ENCODE measurements at places on chromosomes 2 and 18. TPM values are rescaled to one million over a fixed set of nuclear protein-coding genes. Genes with fewer than 3 reads are reported as not detected.

GRCh38 chr2:70214953-70215549 lies 24.2 kb upstream of the C2orf42 start:
- peaks cover 22% of the 10 kb centered on the region for H3K4me1 ChIP-seq
- H3K36me3 ChIP-seq = peaks cover 36% of the 10 kb centered on the region
- H3K27ac ChIP-seq = no peak overlapping the region

DNA sequence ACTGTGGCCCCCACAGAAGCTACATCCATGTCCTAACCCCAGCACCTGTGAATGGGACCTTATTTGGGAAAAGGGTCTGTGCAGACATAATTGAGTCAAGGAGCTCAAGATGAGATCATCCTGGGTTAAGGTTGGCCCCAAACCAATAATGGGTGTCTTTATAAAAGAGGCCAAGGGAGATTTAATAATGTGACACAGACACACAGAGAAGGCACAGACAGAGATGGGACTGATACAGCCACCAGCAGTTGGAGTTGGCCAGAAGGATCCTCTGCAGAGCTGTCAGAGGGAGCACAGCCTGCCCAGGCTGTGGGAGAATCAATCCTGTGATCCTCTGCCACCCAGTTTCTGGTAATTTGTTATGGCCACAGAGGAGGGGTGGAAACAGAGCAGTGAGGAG lies 26.0 kb downstream of the SNORC start:
- no peaks in the 10 kb centered on the region for H3K36me3 ChIP-seq
- H3K4me3 ChIP-seq = no peak overlapping the region
- H3K27ac ChIP-seq = peak overlapping the region; percentile 24
- no peak for DNase-seq

The TXNDC2 gene
- total RNA-seq = 0.26 TPM

The SERPINB10 gene
- not detected for total RNA-seq

The HK2 gene
- total RNA-seq = 94.5 TPM

DNA sequence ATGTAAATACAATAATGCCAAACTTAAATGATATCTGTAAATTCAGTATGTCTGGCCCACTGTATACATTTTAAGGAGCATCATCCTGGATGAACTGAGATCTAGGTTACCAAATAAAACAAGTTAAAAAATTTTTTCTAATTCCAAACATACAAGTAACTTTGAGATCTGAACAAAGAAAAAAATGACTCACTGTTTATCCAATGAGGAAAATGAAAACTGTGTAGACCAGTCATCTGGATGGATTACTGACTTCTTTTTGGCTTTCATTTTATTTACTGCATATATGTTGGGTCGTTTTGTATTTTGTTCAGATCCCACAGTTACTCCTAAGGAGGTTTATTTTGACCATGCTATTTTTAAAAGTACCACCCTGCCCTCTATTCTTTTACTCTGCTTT lies 189.8 kb downstream of the RBM43 start:
- no peaks in the 10 kb centered on the region for H3K36me3 ChIP-seq
- H3K27me3 ChIP-seq = peaks cover 6% of the 10 kb centered on the region
- H3K4me1 ChIP-seq = no peaks in the 10 kb centered on the region
- no peak overlapping the region for H3K27ac ChIP-seq
- DNase-seq = no peak
- no peak overlapping the region for H3K4me3 ChIP-seq

The RBMS1 gene
- 35.4 TPM for total RNA-seq

The FKBP1B gene
- 0.47 TPM for total RNA-seq

DNA sequence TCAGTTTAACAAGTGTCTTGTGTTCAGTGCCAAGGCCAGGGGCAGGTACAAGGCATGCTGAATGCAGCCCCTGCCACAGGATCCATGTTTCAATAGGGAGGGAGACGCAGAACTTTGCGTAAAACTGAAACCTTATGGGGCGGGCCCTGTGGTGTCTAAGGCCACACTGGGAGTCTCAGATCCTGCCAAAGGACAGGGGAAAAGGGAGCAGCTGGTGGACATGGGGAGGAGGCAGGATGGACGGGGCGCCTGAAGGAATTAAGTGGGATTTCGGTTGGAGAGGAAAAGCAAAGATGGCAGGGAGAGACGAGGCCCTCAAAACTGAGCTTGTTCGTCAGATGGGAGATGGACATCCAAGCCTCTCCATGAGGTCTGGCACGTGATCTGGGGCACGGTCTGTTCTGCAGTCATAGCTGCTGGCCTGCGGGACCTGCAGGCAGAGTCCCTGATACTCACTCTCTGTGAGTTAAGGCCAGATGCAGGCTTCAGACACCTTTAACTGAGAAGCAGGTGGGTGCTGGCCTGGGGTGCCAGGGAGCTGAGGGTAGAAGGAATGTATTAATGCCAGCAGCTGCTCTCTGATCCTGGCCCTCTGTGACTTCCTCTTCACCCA lies 48.8 kb downstream of the TCF7L1 start:
- peaks cover 11% of the 10 kb centered on the region for H3K4me1 ChIP-seq
- H3K36me3 ChIP-seq = no peaks in the 10 kb centered on the region
- no peak for DNase-seq
- no peak overlapping the region for H3K4me3 ChIP-seq
- H3K27me3 ChIP-seq = peaks cover 10% of the 10 kb centered on the region
- no peak overlapping the region for H3K27ac ChIP-seq

The CHRND gene
- not detected for total RNA-seq

GRCh38 chr2:127177617-127178263 lies 42.4 kb downstream of the CYP27C1 start:
- no peaks in the 10 kb centered on the region for H3K4me1 ChIP-seq
- no peak for DNase-seq
- H3K4me3 ChIP-seq = no peak overlapping the region
- peaks cover 2% of the 10 kb centered on the region for H3K27me3 ChIP-seq
- no peak overlapping the region for H3K27ac ChIP-seq

- H3K27me3 ChIP-seq = no peaks in the 10 kb centered on the region
- no peaks in the 10 kb centered on the region for H3K36me3 ChIP-seq
- DNase-seq = no peak
- H3K27ac ChIP-seq = no peak overlapping the region
- H3K4me3 ChIP-seq = no peak overlapping the region
- no peaks in the 10 kb centered on the region for H3K4me1 ChIP-seq
Measured at GRCh38 chr2:23595601-23596251, 210.7 kb downstream of the KLHL29 start.

GRCh38 chr2:105406221-105406620 lies 7.4 kb upstream of the FHL2 start:
- H3K27me3 ChIP-seq = peaks cover 22% of the 10 kb centered on the region
- no peak for DNase-seq
- no peak overlapping the region for H3K27ac ChIP-seq
- H3K36me3 ChIP-seq = no peaks in the 10 kb centered on the region

DNA sequence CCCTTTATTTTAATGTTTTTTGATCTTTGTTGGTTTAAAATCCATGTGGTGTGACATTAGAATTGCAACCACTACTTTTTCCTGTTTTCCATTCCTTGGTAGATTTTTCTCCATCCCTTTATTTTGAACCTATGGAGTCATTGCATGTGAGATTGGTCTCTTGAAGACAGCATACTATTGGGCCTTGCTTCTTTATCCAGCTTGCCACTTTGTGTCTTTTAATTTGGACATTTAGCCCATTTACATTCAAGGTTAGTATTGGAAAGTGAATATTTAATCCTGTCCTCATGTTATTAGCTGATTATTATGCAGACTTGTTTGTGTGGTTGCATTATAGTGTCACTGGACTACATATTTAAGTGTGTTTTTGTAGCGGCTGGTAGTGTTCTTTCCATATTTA lies 782.9 kb downstream of the SLC4A3 start:
- DNase-seq = no peak
- no peak overlapping the region for H3K27ac ChIP-seq
- H3K36me3 ChIP-seq = no peaks in the 10 kb centered on the region
- H3K4me3 ChIP-seq = no peak overlapping the region
- H3K4me1 ChIP-seq = no peaks in the 10 kb centered on the region

The BCL2L11 gene
- 347 TPM for total RNA-seq

DNA sequence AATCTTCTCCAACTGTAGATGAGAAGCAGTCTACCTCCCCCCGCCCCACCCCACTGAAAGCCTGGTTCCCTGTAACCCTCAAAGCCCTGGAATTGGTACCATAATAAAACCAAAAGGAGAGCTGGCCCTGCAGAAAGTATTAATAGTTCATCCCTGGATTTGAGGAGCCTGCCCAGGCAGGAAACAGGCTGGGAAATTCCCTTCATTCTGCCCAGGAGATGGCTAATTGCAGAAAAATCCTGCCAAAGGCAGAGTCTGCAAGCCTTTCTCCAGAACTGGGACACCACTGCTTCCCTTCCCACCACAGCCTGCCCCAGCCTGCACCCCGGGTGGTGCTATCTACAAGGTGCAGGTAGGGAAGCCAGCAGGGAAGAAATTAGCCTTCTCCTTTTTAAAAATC lies 16.3 kb downstream of the GKN2 start:
- H3K27ac ChIP-seq = no peak overlapping the region
- no peaks in the 10 kb centered on the region for H3K4me1 ChIP-seq
- DNase-seq = no peak
- peaks cover 29% of the 10 kb centered on the region for H3K27me3 ChIP-seq
- no peaks in the 10 kb centered on the region for H3K36me3 ChIP-seq

The ANKRD30BL gene
- not detected for total RNA-seq

- no peak for DNase-seq
- H3K36me3 ChIP-seq = no peaks in the 10 kb centered on the region
- no peak overlapping the region for H3K4me3 ChIP-seq
- H3K27ac ChIP-seq = no peak overlapping the region
Measured at GRCh38 chr2:235521844-235522243, 28.0 kb downstream of the AGAP1 start.

GRCh38 chr18:22778996-22779395 lies 154.1 kb upstream of the RBBP8 start:
- no peak overlapping the region for H3K27ac ChIP-seq
- no peaks in the 10 kb centered on the region for H3K36me3 ChIP-seq
- no peak overlapping the region for H3K4me3 ChIP-seq
- H3K27me3 ChIP-seq = peaks cover 21% of the 10 kb centered on the region
- H3K4me1 ChIP-seq = no peaks in the 10 kb centered on the region
- no peak for DNase-seq

The TCF23 gene
- not detected for total RNA-seq

GRCh38 chr2:20107776-20108175 lies 56.3 kb upstream of the LAPTM4A start:
- H3K27me3 ChIP-seq = peaks cover 5% of the 10 kb centered on the region
- H3K4me3 ChIP-seq = no peak overlapping the region
- peaks cover 2% of the 10 kb centered on the region for H3K36me3 ChIP-seq
- no peak for DNase-seq

- no peaks in the 10 kb centered on the region for H3K36me3 ChIP-seq
- no peak overlapping the region for H3K27ac ChIP-seq
Measured at GRCh38 chr2:202249521-202250253, 11.3 kb upstream of the SUMO1 start.

- peaks cover 23% of the 10 kb centered on the region for H3K27me3 ChIP-seq
- H3K4me3 ChIP-seq = no peak overlapping the region
- peaks cover 18% of the 10 kb centered on the region for H3K4me1 ChIP-seq
- no peak overlapping the region for H3K27ac ChIP-seq
Measured at GRCh38 chr2:10490806-10491291, 42.7 kb upstream of the ODC1 start.

- peaks cover 7% of the 10 kb centered on the region for H3K27me3 ChIP-seq
- H3K4me1 ChIP-seq = no peaks in the 10 kb centered on the region
- H3K27ac ChIP-seq = no peak overlapping the region
Measured at GRCh38 chr18:11672198-11672597, 16.9 kb upstream of the GNAL start.

DNA sequence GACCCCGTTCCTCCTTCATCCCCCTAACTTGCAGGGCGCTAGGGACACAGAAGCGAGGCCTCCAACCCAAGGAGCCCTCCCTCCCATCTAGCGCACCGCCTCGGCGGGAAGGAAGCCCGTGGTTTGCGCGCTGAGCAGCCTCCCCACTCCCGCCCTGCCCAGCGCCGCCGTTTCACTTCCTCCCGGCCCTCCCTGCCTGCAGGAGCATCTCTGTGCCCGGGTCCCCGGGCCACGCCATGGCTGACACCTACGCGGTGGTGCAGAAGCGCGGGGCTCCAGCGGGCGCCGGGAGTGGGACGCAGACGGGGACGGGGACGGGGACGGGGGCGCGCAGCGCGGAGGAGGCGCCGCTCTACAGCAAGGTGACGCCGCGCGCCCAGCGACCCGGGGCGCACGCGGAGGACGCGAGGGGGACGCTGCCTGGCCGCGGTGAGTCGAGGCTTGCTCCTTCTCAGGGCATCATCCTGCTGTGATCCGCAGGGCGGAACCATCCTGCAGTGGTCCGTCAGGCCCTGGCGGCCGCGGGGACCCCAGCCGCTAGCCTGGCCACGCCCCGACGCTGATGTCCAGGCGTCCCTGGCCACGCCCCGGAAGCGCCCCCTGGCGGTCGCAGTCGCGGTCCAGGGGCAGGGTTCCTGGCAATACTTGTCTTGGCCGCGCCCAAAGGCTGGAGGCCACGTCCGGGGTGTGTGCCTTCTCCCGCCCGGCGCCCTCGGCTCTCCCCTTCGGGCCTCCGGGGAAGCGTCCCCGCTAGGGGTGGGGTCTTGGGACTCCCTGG lies 16.4 kb downstream of the PTPN18 start:
- peak; percentile 78 for DNase-seq
- peaks cover 59% of the 10 kb centered on the region for H3K4me1 ChIP-seq
- H3K4me3 ChIP-seq = peak overlapping the region; percentile 96
- peaks cover 50% of the 10 kb centered on the region for H3K36me3 ChIP-seq

DNA sequence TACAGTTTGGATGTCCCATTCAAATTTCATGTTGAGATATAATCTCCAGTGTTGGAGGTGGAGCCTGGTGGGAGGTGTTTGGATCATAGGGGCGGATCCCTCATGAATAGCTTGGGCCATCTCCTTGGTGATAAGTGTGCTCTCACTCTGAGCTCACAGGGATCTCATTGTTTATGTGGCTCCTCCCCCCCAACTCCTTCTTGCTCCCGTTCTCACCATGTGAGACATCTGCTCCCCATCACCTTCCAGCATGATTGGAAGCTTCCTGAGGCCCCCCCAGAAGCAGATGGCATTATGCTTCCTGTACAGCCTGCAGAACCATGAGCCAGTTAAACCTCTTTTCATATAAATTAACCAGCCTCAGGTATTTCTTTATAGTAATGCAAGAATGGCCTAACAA lies 3.0 kb upstream of the INPP1 start:
- peaks cover 24% of the 10 kb centered on the region for H3K27me3 ChIP-seq
- H3K27ac ChIP-seq = no peak overlapping the region
- no peak for DNase-seq
- no peak overlapping the region for H3K4me3 ChIP-seq

The LIMS4 gene
- total RNA-seq = 0.12 TPM

The IL18R1 gene
- total RNA-seq = 57.8 TPM

DNA sequence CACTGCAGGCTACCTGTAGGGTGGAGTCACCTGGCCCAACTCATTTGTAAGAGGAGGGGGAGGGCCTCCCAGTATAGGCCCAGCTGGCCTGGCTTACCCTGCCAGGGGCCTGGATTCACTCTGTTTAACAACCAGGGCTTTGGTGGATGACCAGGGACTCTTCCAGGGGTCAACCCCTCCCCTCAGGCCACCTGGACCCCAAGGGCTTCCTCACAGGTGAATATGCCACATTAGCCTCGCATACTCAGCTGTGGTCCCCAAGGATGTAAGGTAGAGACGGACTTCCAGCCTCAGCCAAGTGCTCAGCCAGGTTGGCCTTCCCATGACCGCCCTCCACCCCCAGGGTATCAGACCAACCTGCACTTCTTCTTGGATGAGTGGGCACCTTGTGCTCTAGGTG lies 8.8 kb upstream of the SH3RF3 start:
- no peaks in the 10 kb centered on the region for H3K4me1 ChIP-seq
- H3K27ac ChIP-seq = no peak overlapping the region
- H3K27me3 ChIP-seq = peaks cover 28% of the 10 kb centered on the region
- no peak overlapping the region for H3K4me3 ChIP-seq
- no peaks in the 10 kb centered on the region for H3K36me3 ChIP-seq
- DNase-seq = no peak

- H3K27ac ChIP-seq = no peak overlapping the region
- H3K36me3 ChIP-seq = no peaks in the 10 kb centered on the region
- H3K27me3 ChIP-seq = no peaks in the 10 kb centered on the region
- no peak for DNase-seq
- no peaks in the 10 kb centered on the region for H3K4me1 ChIP-seq
Measured at GRCh38 chr18:71252351-71252865, 963.6 kb downstream of the SOCS6 start.
